Uterus (tissue), 4 donors: ENCODE measurements at places on chromosomes 3 and 15.

- no peak for DNase-seq
Observed at GRCh38 chr3:55543181-55543614, 56.1 kb upstream of the WNT5A start.

DNA sequence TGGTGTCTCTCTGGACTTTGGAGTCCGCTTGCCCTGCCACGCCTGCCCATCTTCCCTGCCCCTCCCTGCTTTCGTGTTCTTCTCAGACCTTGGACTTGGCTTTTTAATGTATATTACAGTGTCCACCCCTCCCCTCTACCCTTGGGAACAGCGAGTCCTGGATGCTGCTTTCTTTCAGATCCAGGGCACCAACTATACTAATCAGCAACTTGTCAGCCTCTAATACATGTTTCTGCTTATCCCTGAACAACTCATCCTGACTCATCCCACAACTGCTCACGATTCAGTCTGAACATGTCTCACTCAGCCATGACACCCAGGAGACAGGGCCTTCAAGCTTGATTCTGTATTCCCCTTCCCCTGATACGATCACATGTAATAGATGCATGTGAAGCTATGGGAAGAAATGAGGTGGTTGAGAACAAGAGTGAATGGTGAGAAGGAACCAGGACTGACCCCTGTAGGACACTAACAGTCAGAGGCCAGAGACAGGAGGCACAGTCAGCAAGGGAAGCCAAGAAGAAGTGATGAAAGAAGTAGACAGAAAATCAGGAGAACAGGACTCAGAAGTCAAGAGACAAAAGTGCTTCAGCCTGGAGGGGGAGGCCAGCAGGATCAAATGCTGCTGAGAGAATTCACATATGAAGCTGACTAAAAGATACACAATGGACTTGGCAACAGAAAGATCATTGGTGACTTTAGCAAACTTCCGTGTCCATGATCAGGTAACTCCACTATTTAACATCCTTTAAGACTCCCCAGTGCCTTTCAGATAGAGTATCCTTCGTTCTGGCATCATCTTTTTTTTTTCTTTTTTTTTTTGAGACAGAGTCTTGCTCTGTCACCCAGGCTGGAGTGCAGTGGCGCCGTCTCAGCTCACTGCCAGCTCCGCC, 35.4 kb downstream of the BCL2L10 start:
- no peak for DNase-seq

DNA sequence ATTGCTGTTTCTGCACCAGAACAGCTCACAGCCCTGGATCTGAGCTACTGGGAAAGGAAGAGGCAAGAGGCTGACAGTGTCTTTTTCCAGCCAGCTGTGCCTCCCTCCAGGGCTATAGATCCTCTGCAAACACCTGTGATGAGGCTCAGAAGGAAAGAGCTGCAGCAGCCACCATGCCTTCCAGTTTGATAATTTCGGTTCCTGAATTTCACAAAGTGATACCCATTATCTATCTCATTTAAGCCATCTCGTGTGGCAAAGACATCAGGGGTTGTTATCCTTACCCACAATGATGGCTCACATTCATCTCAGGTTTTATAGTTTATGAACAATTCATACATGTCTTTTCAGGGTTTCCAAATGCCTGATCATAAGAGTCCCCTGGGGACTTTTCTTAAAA, 1.8 kb upstream of the LARP6 start:
- no peak for DNase-seq

- DNase-seq = no peak
Observed at GRCh38 chr3:50657816-50658215, 16.9 kb upstream of the DOCK3 start.

GRCh38 chr3:130851277-130851676, 42.6 kb upstream of the ATP2C1 start:
- DNase-seq = no peak

- no peak for DNase-seq
Observed at GRCh38 chr3:103075282-103075681, 640.5 kb downstream of the ZPLD1 start.

- no peak for DNase-seq
Observed at GRCh38 chr3:176554791-176555654, 642.3 kb downstream of the TBL1XR1 start.

GRCh38 chr3:112132554-112132953, 494 bp downstream of the GCSAM start:
- DNase-seq = no peak

GRCh38 chr15:101675796-101676582, 23.8 kb upstream of the TM2D3 start:
- DNase-seq = no peak

DNA sequence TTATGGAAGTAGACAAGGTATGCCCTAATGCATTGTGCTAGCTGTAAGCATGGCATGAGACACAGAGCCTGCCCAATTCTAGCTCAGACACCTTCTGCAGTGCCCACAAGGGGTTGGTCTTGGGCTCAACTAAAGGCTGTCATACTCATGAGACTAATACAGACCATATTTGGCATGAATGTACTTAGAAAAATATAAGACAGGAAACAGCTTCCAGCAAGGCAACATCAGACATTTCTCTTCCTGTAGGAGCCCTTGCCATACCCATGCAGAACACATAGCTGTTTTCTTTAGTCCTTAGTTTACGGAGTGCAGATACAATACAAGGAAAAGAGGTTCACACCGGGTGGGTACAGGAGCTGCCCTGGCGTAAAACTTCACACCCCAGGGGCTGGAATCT, 30.5 kb upstream of the NR1I2 start:
- no peak for DNase-seq

DNA sequence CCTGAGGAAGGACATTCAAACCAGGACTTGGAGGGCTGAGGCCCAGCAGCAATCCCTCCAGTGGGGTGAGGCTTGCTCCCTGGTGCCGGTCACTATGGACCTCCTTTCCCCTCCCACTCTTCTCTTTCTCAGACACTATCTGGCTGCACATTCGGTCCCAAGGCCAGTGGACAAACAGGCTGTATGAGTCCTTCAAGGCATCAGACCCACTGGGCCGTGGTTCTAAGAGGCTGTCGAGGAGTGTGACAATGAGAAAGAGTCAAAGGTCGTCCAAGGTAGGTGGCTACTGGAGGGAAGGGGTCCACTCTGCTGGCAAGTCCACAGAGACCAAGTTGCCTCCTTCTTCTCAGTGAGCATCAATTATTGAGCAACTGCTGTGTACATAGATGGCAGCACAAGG, 28.0 kb downstream of the NOX5 start:
- no peak for DNase-seq

- DNase-seq = no peak
Observed at GRCh38 chr3:37310666-37311050, 136.3 kb upstream of the LRRFIP2 start.

- no peak for DNase-seq
Observed at GRCh38 chr3:58071480-58071971, 63.3 kb downstream of the FLNB start.

GRCh38 chr3:128681369-128681829, 30.8 kb upstream of the RPN1 start:
- no peak for DNase-seq
